ENCODE measurements at places on chromosomes 7 and 10.

DNA sequence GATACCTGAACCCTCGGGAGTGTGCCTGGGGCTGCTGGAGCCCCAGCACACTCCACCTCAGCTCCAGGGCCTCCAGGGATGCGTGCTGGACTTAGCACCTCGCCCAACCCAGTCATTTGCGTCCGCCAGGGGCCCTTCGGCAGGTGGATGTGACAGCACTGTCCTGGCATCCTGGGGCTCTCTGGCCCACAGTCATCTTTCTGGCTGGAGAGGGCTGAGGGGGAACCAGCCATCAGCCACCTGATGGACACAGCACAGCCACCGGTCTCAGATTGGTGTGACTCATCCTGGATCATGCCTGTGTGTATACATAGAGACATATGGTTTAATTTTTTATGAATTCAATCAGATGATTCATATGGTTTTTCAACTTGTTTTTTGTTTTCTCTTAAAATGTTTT, 11.1 kb downstream of the ZNF775 start:
- no peak for DNase-seq

DNA sequence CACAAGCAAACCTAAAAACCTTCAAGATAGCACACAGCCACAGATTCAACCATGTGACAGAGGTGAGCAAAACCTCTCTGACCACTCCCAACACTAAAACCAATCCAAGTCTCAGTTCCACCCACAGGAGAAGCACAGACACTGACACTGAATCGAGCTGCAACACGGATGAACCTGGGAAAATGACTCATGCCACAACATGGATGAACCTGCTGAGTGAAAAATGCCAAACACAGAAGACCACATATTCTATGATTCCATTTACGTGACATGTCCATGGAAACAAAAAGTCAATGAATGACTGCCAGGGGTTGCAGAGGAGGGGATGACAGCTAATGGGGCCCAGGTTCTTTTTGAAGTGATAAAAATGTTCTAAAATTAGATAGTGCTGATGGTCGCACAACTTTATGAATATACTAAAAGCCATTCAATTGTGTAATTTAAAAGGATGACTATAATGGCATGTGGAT, 22.0 kb downstream of the CYTH3 start:
- DNase-seq, result no peak

- no peak for DNase-seq
Measured at GRCh38 chr10:79429751-79430150, 15.7 kb downstream of the ZCCHC24 start.

DNA sequence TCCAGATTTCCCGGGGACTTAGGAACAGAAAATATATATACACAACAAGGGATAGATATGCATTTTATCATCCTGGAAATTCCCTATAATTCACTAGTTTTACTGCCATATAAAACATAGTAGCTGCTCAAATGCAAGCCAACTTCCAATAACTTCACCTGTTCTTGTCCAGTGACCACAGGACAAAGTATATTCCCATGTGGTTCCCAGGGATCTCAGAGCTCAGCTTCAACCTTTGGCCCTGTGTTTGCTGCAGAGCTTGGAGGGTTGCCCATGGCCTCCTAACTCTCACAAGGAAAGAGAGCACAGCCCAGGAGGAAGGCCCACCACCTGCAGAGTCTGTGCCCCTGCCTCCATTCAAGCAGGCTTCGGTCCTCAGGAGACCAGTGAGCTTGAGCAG, 4.5 kb upstream of the DRGX start:
- no peak for DNase-seq

GRCh38 chr7:45506059-45506458, 68.1 kb upstream of the ADCY1 start:
- no peak for DNase-seq

DNA sequence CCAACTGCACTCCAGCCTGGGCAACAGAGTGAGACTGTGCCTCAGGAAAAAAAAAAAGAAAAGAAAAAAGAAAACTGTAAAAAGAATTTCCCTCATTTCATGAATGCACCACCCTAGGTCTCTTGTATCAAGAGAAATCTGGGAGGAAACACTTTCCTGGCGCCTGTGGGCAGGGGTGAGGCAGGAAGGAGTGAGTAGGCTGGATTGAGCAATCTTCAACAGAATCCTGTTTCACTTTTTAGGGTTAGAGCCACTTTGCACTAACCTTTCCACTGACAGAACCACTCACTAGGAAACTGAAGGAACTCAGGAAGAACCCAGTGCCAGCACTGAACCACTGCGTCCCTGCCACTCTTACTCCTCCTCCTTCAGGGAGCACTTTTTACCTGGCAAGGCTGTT, 282.1 kb downstream of the CCDC3 start:
- DNase-seq, result no peak

DNA sequence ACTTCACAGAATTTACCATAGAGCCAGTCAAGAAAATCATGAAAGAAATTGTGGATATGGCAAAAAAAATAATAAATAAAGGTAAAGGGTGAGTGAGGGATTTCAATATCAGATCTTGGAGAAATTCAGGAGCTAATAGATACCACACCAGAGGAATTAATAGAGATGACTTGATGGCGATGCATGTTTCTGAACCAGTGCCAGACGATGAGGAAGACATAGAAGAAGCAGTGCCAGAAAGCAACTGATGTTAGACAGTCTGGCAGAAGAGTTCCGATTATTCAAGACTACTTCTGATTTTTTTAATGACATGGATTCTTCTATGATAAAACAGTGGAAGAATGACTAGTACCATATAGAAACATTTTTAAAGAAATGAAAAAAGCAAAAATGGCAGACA, 314.7 kb downstream of the BICC1 start:
- DNase-seq, result no peak

GRCh38 chr10:54139819-54140428, 661.1 kb downstream of the PCDH15 start:
- no peak for DNase-seq

DNA sequence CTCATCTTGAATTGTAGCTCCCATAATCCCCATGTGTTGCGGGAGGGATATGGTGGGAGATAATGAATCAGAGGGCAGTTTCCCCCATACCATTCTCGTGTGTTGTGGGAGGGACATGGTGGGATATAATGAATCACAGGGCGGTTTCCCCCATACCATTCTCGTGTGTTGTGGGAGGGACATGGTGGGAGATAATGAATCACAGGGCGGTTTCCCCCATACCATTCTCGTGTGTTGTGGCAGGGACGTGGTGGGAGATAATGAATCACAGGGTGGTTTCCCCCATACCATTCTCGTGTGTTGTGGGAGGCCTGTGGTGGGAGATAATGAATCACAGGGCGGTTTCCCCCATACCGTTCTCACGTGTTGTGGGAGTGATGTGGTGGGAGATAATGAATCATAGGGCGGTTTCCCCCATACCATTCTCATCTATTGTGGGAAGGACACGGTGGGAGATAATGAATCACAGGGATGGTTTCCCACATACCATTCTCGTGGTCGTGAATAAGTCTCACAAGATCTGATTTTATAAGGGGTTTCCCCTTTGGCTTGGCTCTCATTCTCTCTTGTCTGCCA, 271.0 kb downstream of the MAD1L1 start:
- peak; percentile 37 for DNase-seq

DNA sequence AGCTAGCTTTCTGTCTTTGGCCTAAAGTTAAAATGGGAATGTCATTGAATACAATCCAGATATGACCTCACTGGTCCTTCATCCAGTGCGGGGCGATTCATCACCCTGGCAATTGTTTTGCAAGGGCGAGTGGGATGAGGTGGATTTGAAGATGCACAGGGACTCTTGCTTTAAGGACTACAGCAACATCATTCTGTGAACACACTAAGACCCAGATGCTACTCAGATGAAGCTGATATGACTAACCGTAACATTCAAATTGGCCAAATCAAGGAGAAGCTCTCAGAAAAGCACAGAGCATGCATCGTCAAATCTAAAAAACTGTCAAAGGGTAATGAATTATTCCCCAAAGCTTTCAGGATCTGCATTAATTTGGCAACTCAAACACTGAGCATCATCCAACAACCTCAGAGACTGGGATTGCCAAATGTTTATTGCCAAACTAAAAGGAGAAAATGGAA, 12.8 kb downstream of the CPA1 start:
- DNase-seq, result no peak

DNA sequence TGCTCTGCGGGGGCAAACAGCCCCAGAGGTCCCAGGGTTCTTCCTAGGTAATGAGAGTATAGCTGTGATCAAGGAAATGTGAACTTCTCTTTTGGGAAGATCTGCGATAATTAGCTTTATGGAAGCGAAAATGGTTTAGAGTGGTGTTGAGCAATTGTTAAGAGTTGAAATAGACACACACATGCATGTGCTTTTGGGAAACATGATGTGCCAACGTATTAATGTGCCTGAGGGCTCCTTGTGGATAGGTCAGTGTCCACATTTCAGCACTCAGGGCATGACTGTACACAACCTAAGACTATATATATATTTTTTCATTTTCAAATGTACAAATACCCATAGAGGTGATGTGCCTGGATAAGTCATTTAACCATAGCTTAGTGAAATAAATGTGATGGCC, 67.0 kb downstream of the GSDME start:
- DNase-seq, result no peak

- DNase-seq, result no peak
Measured at GRCh38 chr10:79052291-79053080, 16.3 kb upstream of the ZMIZ1 start.

GRCh38 chr10:32000937-32001336, 55.3 kb downstream of the KIF5B start:
- no peak for DNase-seq

DNA sequence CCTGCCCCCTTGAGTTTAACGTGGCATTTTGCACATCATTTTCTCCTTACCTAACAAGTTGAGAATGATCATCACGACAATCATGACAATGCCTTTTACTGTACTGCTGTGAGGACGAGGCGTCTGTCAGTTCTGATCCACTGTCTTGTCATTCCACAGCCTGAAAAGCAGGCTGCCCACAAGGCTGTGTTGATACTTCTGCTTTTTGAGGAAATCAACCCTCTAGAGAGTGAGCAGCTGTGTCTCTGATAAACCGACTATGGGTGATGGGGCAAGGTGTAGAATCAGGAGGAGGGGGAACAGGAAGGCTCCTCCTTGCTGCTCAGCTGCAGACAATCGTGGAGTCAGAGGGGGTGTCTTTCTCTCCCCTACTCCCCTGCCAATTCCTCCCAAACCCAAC, 30.6 kb upstream of the C10orf120 start:
- DNase-seq, result no peak

DNA sequence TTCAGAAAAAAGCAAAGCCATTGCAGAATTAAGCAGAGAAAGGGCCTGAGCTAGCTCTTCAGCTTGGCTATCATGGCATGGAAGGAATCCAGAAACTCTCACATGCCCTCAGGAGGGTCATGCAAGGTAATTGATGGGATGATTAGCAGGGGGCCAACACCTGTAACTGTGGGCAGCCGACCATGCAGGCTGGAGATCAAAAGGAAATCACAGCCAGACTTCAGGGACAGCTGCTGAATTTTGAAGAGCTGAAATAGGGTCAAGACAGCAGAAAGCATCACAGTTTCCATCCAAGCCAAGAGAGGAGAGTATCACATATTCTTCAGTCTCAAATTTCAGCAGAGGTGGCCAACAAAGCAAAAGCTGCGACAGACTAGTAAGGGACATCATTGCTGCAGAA, 239.6 kb upstream of the STEAP1 start:
- DNase-seq, result no peak

DNA sequence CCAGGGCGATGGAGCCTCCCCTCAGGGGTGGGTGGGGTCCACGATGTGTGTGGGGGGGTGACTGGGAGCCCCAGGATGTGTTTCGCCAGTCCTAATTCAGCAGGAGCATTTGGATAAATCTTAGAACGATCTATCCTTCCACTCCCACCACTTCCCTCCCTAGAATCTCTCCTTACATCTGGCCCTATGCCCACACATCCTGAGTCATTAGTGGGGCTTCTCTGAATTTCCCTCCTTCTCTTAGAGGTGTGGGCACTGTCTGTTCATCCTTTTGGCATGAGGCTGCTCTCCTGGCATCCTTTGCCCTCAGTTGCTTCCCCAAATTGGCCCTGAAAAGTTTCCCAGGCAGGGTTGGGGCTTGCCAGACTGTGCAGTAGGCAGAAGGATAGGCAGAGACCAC, 1.6 kb downstream of the GHRHR start:
- DNase-seq, result no peak

- no peak for DNase-seq
Measured at GRCh38 chr10:30127120-30127541, 67.7 kb upstream of the JCAD start.

DNA sequence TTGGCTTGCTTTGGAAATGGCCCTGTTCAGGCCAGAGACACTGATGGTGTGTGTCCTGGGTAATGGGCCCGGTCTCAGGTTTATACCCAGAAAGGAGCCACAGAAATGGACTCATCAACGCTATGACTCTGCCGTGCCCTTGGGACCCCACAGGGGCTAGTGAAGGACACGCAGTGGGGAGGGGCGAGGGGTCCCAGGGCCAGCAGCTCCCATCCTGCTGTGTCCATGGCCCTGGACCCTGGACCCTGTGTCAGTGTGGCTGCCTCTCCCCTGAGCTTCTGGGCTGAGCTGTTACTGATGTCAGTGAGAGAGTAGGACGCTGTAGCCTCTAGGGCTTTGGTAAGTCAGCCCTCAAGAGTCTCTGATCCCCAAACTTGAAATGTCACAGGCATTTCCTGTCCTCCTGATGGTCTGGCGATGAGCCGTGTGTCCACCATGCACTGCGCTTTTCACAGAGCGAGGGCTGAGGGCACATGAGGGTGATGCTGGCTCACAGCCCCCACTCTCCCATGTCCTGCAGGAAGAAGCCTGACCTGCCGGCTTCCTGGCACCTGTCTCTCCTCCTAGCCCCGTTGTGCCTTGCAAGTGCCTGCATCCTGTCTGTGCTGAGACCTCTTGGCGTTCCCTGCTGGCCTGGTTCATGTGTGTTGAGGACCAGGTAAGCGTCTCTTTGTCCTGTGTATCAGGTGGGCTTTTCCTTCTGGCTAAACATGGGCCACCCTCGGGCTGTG, 4.4 kb downstream of the ZNF316 start:
- no peak for DNase-seq

DNA sequence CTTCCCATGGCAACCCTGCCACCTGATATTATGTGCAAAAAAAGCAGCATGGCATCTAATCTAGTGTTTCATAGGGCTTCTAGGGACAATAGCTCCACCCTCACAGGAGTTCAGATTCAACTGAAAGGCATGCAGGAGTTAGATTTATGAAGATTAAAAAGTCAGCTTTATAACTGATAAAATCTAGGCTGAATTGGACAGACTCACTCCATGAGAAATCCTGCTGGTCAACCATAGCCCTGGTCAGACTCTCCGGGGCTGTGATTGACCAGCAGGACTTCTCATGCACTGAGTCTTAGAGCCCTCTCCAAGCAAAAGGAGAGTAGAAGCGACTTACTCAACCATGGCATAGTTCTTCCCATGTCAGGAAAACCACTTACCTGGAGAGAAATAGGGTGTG, 345.4 kb downstream of the NEBL start:
- DNase-seq, result no peak

GRCh38 chr7:54898659-54899340, 120.0 kb upstream of the EGFR start:
- DNase-seq, result no peak

- DNase-seq, result no peak
Measured at GRCh38 chr7:151851145-151851751, 25.7 kb downstream of the PRKAG2 start.

Measured in stimulated activated CD8-positive, alpha-beta memory T cell treated with anti-CD3 and anti-CD28 coated beads, Interleukin-4, amount 100 ng/mL, for 1 hour (primary cell).